ENCODE measurements at places on chromosomes 3 and 15.

GRCh38 chr15:85296615-85297402 is 83.6 kb upstream of the AKAP13 start:
- DNase-seq, result peak; percentile 61

DNA sequence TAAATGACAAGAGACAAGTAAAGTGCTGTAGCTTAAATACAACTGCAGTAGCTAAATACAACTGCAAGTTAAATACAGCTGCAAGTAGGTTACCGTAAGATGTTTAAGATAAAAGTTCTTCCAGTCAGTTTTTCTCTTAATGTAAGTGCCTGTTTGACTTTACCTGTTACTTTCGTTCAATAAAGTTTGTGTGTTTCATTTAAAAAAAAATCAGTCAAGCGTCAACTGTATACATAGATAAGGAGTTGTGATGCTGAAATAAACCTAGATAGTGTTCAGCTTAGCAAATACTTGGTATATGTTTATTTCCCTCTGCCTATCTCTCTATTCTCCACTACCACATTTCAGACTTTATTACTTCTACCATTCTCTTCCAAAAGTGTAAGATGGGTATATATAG is 221.2 kb downstream of the NR2F2 start:
- DNase-seq, result no peak

DNA sequence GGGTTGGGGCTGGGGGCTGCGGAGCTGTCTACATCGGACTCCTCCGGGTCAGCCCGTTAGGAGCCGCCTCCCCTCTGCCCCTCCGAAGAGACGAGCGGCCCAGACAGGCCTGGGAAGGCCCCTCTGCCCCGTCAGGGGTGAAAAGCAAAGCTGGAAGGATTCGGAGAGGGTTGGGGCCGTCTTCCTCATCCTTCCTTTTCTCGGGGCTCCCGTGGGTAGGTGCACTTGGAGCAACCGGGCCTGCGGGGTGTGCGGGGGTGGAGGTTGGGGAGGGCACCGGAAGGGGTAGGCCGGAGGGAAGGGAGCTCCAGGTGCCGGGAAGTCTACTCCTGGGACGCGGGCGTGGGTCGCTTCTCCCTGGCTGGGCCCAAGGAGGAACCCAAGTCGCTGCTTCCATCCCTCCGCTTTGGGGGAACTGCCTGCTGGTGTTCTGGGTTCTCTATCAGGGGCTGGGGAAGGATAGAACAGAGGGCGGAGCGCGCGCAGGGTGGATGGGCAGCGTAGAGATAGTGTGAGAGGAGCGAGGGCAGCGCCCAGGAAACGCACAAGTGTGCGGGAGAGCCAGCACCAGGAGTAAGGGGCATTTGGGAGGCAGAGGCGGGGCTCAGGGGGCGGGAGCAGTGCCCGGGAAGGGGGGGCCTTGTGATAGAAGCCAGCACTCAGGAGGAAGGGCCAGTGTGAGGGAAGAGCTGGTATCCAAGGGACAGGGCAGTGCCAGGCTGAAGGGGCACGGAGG is 590 bp downstream of the POLR2H start:
- peak; percentile 24 for DNase-seq

- DNase-seq, result no peak
These were observed 428.3 kb upstream of the ATP11B start for GRCh38 chr3:182364723-182365650.

GRCh38 chr3:17258823-17259436 is 374.2 kb downstream of the PLCL2 start:
- no peak for DNase-seq

DNA sequence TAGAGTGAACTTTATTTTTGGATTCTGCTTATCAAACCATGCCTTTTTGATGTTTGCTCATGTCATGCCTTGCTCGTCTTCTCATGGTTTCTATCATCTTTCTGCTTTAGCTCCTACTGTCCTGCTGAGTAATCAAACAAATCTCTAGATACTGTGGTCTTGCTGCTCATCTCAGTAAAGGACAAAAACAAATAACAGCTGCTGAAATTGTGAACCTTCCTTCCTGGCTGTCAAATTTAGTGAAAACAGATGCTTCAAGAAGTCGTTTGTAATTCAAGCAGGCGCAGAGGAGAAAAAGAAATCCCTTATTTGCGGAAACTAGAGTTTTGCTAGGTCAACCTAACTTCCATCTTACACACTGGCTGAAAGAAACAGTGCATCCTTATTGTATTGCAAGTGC is 616.1 kb upstream of the ALCAM start:
- no peak for DNase-seq

DNA sequence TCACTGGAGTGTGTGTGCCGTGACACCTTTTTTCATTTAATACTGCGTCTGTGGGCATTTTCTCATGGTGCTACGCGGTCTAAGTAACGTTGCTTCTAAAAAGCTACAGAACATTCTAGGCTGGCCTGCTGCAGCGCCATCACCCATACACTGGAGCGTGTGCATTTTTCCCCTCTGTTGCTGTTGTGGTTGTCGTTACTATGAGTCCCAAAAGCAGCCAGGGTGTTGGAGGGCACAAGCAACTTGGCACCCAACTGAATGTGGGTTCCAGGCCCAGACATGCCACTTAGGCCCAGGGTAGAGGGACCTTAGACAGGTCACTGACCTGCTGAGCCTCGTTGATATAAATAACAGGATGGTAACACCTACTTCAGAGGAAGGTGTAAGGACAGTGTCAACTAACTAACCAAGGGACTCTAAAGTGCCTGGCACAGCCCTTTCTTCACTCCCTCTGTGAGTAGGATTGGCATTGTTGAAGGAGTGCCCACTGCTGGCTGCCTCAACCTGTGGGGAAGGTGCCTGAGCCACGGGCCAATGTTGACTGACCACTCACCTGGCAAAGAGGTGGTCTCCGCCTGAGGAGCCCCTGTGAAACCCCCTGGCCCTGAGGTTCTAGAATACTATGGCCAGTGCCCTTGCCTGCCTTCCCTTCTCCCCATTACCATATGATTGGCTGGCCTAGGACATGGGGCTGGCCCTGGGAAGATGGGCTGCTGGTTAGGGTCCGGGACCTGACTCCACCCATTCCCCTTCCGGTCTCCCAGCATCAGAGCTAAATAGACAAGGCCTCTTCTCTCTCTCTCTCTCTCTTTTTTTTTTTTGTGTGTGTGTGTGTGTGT is 3.5 kb downstream of the CSK start:
- DNase-seq, result no peak

DNA sequence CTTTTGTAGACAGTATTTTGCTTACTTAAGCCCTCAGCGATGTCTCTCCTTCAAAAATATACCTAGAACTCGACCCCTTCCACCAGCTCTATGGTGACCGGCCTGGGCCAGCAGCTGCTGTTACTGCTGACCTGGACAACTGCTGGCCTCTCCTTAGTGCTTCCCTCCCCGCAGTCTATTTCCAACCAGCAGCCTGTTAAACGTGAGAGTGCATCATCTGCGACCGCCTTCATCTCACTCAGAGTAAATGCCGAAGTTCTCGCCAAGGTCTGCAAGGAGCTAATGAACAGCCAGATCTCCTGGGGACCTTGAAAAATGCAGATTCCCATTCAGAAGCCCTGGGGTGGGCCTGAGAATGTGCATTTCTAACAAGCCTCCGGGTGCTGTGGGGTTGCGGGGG is 86.7 kb downstream of the RPLP1 start:
- DNase-seq, result no peak

DNA sequence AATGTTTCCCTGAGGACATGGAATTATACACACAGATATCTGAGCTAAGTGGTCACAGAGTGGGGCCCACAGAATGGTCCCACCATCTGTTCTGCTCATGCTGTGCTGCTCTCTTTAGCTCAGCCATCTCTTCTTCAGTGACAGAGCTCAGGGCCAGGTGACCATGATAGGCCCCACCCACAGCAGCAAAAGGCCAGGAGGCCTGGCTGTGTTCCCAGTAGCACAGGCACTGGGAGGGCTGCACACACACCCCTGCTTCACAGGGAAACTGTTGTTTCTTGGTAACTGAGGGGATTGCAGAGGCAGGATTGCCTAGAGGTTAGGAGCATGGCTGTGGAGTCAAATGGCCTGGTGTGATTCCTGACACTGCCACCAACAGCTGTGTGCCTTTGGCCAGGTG is 4.8 kb upstream of the FBXW12 start:
- DNase-seq, result no peak

- no peak for DNase-seq
These were observed 211.9 kb downstream of the CBLB start for GRCh38 chr3:105656651-105657504.

DNA sequence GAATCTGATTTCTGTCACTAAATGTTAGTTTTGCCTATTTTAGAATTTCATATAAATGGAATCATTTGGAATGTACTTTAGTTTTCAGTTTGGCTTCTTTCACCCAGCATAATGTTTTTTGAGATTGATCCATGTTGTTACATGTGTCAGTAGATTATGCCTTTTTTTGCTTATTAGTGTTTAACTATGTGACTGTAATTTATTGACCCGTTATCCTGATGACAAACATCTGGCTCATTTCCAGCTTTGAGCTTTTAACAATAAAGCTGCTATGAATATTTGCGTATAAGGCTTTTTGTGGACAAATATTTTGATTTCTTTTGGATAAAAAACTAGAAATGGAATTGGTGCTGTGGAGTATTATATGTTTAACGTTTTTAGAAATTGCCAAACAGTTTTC is 254.5 kb upstream of the CFAP20DC start:
- no peak for DNase-seq

- no peak for DNase-seq
These were observed 327.9 kb downstream of the CHST2 start for GRCh38 chr3:143447491-143447890.

GRCh38 chr3:134798681-134799311 is 3.7 kb downstream of the EPHB1 start:
- no peak for DNase-seq
